Activated CD4-positive, alpha-beta T cell treated with anti-CD3 and anti-CD28 coated beads, Interleukin-2, amount 50 U/mL, for 1 hour (primary cell): ENCODE measurements at places on chromosomes 2 and 18.
A peak's percentile ranks its signal among the peaks of the same experiment; 100 is the strongest.

DNA sequence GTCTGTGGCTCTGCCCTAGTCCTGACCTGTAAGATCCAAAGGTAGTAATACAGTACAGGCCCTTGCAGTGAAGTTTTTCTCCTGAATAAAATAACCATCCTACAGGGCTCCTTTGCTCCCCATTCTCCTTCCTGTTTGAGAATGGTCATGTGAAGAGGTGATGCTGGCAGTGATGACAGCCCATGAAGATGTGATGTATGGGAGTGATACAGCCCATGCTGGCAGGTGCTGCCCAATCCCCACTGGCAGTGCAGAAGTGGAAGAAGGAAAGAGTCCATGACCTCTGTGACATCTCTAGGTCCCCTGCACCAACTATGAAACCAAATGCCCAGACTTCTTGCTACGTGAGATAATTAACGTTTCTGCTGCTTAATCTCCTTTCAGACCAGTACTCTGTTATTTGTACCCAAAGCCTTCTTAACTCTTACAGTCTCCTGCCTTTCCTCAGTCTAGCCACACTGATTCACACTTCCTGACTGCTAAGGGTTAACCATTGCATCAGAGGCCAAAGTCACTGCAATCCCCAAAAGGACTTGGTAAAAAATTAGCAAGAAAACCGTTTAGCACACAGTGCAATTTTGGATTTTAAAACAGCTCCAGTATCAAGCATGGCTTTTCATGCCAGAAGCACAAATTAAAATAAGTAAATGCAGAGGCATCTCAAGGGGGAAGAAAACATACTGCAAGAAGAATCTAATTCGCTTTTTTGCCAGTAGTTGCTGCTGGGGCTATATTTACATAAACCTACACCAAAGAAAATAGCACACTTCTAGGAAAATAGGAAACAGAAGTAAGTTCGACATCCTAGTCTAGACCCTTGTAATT, 98.0 kb downstream of the STK39 start:
- DNase-seq: no peak

GRCh38 chr18:9337873-9338272, 3.3 kb downstream of the TWSG1 start:
- DNase-seq: no peak

DNA sequence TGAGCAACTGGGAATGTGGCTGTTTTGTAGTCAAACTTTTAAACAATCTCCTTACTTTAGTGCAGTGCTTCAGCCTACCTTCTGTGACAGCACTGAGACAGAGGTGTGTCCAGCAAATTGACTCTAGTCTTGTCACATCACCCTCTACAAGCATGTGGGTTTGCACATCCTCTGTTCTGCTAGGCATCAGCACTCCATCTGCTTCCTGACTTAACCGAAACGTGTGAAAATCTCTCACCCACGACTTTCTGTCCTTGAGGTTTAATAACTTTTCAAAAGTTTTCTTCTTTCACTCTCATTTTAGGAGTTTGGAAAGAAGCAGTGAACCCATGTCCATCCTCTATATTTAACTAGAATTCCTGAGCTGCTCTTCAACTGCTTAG, 42.6 kb downstream of the TTR start:
- no peak for DNase-seq

DNA sequence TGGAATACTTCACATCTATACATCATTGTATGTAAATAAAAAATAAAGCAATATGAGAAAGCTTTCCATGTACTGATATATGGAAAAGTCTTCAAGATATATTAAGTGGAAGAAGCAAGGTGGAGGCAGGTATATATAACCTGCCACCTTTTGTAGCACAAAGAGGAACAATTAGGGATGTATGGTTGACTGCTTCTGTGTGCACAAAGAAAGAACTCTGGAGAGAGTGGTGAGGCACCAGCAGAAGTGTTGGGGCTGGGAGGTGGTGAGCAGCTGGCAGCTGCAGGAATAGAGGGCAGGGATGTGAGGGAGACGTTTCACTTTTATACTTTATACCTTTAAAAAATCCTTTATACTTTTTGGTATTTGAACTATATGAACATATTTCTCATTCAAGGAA, 26.1 kb downstream of the KIF5C start:
- no peak for DNase-seq

DNA sequence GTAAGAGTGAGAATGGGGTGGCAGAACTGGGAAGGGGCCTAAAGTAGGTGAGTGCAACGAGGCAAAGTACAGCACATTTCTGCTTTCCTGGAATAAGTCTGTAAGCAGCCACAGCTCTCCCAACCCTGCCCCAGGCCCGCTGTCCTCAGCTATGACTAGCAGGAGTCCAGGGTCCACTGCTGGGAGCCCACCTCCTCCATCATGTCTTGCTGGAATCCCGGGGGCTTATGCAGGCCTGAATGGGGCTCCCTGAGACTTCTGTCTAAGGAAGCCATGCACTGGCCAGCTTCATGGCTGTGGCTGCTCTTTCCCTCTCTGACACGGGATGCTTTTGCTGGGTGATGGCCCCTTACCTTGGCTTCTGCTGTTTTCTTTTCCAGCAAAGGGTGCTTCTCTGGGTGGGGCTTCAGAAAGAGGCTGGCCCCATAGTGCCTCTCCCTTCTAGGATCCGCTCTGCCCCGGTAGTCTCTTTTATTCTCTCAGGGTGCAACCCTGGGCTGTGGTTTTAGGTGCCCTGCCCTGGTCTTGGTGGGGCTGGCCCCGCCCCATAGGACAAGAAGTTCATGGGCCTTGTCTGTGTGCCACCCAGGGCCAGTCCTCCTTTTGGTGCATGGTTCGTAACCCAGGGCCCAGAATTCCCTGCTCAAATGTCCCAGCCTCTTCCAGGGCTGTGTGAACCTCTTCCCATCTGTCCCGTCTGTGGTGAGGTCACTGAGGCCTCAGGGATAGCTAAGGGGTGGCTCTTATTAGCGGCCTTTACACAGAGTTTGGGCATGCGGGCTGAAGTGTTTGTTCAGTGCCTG, 33.8 kb upstream of the POLE4 start:
- no peak for DNase-seq

GRCh38 chr2:200257570-200257969, 48.9 kb upstream of the SPATS2L start:
- DNase-seq: no peak

DNA sequence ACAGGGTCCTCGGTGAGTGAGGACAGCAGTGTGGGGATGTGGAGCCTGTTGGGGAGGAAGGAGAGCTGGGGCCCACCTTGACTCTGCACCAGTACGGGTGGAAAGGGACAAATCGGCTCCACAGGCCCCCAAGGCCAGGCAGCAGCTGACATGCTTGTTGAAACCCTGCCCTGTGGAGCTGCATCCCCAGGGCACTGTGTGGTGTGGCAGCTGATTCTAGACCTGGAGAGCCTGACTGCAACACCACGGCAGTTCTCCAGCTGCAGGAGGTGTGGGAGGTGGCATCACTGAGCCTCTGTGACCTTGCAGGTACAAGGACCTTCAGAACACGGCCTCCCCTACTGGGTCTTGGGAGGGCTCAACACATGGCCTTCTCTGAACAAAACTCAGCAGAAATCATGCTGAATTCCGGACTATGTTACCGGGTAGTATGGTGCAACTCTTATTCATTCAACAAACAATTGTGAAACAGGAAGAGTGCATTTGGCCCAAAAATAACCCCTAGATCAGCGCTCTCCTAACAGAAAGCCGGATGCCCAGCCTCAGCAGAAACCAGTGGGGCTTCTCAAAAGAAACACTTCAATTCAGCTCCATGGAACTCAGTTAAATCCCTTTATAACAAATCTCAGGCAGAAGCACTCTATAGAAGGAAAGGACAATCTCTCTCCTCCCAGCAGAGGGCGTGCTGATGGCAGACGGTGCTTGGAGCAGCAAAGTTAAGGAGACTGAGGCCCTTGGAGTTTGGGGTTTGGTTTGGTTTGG, 104.4 kb upstream of the SALL3 start:
- peak; percentile 18 for DNase-seq

GRCh38 chr2:1949265-1949664, 204.9 kb upstream of the PXDN start:
- no peak for DNase-seq

GRCh38 chr2:29182920-29183319, 67.7 kb downstream of the CLIP4 start:
- DNase-seq: no peak

DNA sequence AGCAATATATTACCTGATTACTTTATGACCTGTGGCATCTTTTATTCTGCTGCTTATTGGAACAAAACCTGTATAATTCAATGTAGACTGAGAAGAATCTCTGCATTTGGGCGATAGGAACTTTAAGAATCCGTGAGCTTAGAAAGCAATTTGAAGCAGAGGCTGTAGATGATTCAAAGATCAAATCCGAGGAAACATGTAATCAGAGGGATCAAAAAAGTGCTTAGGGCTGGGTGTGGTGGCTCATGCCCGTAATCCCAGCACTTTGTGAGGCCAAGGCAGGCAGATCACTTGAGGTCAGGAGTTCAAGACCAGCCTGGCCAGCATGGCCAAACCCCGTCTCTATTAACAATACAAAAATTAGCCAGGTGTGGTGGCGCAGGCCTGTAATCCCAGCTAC, 198.4 kb downstream of the MTX2 start:
- no peak for DNase-seq

DNA sequence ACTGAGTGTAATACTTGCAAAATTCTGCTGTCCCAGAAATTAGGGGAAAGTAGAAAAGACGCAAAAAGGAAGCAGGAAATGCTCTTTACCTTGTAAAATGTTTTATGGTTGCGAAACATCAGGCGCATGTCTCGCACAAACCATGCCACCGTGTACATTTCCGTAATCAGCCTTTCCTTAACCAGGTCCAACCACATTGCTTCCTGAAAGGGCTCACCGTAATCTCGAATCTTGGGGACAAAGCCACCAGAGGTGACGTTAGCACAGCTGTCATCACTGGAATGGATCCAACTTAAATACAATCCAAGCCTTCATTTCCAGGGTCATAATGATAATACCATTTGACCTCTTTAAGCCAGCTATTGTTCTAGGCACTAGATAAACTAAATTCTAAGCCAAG, 49.3 kb downstream of the SP110 start:
- no peak for DNase-seq

GRCh38 chr18:48454261-48454757, 45.1 kb upstream of the ZBTB7C start:
- DNase-seq: no peak

- DNase-seq: no peak
Measured at GRCh38 chr2:226325526-226325925, 474.1 kb downstream of the IRS1 start.

DNA sequence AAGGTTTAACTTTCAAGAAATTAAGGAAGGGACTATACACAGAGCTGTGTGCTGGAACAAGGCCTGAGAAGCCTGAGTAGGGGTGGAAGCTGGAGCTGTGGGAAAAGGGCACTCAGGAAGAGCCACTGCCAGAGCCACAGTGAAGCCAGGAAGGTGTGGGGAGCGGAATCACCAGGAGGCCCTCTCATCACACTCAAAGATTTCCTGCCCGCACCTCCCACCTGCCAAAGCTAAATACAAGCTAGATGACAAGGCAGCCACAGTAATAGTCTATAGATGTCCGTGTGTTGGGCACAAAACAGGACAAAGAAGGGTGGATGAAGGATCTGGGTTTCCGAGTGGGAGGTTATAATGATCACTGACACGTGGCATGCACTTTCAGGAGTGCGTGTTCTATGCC, 126.0 kb downstream of the ZNF532 start:
- DNase-seq: no peak

DNA sequence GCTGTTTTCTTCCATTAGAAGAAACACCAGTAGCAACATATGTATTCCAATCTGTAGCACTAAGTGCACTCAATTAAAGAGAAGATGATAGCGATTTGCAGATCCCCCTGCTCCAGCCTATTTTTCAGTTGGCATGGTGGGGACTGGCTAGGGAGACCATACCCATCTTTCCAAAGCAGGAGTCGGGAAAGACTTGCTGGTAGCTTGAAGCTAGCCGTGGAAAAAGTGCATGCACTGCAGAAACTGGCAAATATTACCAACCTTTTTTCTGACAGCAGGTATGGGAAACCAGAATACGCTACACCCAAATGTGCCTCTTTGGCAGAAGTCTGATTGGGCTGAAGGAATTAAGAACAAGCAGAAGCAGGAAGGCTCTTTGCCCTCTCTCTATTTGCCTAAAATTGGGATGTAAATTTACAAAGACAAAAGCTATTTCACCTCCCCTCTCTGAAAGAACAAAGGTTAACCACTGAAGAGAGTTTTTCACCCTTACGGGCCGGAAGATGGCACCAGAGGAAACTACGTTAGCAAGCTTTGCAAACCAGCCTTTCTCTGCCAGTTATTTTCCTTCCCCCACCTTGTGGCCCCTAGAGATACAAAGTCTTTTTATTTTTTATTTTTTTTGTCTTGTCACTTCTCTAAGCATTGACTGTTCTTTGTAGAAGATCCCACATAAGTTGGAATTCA, 273.1 kb downstream of the DLGAP1 start:
- DNase-seq: no peak

GRCh38 chr2:105100046-105100840, 62.4 kb downstream of the MRPS9 start:
- no peak for DNase-seq

DNA sequence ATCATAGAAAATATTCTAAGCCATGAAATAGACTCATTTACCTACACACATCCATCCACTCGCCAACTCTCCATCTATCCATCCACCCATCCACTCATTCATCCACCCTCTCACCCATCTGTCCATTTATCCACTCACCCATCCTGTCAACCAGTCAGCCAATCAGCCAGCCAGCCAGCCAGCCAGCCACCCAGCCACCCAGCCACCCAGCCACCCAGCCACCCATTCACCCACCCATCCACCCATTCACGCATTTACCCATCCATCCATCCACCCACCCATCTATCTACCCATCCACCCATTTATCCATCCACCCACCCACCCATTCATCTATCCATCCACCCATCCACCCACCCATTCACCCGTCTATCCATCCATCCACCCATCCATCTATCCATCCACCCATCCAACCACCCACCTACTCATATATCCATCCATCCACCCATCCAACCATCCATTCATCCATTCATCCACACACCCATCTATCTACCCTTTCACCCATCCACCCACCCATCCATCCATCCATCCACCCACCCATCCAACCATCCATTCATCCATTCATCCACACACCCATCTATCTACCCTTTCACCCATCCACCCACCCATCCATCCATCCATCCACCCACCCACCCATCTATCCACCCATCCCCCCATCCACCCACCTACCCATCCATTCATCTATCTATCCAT, 185.1 kb downstream of the LOXHD1 start:
- no peak for DNase-seq

DNA sequence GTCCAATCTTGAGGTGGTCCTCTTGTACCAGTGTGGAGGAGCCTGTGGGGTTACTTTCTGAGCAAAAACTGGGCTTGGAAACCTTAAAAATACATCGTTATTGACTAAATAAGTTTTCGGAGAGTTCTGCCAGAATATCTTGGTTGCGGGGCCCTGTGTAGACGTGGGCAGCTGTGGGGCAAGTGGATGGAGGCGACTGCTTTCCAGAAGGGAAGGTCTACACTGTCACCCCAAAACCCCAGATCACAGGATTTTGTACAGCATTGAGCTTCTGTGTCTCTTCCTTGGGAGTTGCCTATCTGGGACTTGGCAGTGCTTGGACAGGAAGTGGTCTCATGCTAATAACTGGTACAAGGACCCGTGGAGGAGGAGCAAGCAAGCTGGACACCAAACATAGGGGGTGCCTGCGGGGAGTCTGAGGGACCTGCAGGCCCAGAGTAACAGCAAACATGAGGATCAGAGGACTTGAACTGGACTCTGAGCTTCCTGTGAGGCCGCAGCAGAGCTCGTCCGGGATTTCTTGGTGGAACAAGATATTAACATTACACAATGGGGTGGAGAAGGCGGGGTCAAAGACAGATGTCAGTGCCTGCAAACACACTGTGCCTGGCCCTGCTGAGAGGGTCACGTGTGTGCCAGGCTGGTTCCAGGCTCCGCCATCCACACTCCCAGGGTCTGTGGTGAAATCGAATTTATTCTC, 48.0 kb upstream of the CTLA4 start:
- DNase-seq: no peak

- DNase-seq: no peak
Measured at GRCh38 chr2:106195456-106195855, 1.4 kb upstream of the UXS1 start.
